ENCODE measurements at places on chromosomes 4 and X.

GRCh38 chr4:6239968-6240367 is 29.7 kb upstream of the WFS1 start:
- DNase-seq = no peak

GRCh38 chr4:80268081-80268823 is 1.8 kb downstream of the FGF5 start:
- no peak for DNase-seq

DNA sequence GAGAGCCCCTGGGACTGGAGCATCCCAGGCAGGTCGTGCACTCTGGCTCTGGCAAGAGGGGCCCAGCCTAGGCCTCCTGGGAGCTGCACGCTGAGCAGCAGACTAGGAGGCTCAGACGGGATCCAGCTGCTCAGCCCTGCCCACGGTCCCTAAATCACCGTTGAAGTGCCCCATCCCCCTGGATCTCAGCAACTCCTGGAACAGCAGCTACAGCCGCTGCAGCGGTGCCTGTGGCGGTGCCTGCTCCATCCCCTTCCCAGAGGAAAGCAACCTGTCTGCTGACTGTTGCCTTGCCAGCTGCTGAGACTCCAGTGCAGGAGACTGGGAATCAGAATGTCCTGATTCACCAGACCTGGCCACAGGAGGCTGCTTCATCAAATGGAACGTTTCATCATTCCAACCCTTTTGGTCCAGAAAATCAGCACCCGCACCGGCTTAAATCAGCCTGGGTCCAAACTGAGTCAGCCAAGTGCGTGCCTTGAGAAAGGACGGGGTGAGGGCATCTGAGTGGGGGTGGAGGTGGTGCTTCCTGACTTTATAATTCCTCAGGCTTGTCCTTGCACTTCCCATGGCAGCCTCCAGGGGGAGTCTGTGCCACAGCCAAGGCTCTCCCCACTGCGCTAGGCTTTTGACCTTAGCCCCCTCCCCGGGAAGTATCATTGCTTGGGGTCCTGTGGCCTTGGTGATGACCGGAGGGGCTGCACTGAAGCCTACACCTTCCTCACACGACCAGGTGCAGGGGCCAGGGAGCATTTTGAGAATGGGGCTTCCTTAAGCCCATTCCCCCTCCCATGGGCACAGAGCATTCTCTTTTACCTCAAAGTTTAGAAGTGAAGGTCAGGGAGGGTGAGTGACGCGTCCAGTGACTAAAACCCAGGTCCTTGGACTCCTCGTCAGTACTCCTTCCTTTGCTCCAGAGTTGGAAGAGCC is 6.5 kb downstream of the ZNF185 start:
- no peak for DNase-seq

DNA sequence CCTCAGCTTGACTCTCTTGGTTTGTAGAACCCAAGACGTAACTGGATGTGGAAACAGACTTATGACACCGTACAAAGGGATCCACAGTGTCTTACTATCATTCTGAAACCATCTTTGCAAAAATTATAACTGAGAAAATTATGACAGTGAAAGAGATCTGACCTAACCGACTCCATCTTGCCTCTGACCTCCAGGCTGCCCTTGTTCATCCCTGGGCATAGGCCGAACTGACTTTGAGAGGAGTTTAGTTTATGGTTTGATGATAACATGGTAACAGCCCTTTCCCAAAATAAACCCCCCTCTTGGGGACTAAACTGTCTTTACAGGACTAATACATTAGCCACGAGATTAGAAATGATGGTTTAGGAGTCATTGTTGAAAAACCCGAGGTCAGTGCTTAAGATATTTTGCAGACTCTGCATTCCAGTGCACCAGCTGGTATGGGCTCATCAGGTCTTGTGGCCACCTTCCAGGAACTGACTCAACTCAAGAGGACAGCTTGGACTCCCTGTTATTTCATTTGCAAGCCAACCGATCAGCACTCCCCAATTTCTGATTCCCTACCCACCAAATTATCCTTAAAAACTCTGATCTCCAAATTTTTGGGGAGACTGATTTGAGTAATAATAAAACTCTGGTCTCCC is 49.6 kb downstream of the CASP3 start:
- no peak for DNase-seq

- DNase-seq = no peak
Observed at GRCh38 chrX:132336172-132336571, 116.9 kb upstream of the RAP2C start.

DNA sequence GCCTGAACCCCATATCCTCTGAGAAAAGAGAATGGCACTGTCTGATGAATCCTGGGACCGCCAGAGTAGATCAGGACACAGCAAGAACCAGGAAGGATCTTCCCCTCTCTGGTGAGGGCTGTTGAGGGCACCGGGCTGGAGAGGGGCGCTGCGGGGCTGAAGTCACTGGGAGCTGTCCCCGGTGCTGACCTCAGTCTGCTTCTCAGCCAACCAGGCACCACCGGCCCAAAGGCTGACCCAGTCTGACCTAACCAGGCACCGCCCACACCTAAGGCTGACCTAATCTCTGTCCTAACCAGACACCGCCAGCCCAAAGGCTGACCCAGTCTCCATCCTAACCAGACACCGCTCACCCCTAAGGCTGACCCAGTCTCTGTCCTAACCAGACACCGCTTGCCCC is 82.8 kb downstream of the CPZ start:
- no peak for DNase-seq

All from vagina (tissue), 2 donors.